ENCODE measurements at places on chromosomes 6 and 20.

- DNase-seq: no peak
These were observed 1.2 kb downstream of the DCBLD1 start for GRCh38 chr6:117483645-117484016.

DNA sequence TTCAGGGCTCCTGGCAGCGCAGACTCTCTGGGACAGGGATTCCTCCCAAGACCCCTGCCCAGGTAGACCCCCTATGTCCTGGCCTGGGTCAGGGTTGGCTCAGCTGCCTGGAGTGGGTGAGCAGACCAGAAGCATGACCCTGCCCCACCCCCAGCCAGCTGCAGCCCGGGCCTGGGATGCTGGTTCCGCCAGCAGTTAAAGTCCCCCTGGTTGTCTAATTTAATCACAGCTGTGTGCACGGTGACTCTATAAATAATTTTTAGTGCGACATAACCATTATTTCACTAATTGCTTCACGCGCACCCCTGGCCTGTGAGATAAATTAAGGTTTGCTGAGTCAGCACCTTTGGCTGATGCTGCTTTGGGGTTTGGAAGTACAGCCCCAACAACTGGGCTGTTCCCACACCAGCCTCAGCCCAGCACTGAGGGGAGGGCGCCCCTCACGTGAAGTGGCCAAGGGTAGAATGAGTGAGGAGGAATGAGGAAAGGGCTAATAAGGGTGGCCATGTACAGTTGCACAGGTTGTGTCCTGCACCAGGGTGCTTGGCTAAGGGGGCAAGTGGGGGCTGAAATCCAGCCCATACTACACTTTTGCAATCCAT lies 26.1 kb upstream of the CDH22 start:
- no peak for DNase-seq

GRCh38 chr6:6880745-6881437 lies 226.9 kb upstream of the RREB1 start:
- no peak for DNase-seq

GRCh38 chr20:49868538-49868937 lies 46.8 kb downstream of the SPATA2 start:
- no peak for DNase-seq

All from stimulated activated CD4-positive, alpha-beta T cell treated with anti-CD3 and anti-CD28 coated beads, Interleukin-1b, Interleukin-23, amount 100 ng/mL, for 24 hours (primary cell).